ENCODE measurements at places on chromosomes 7 and 10.

- no peaks in the 10 kb centered on the region for H3K27me3 ChIP-seq
- H3K4me3 ChIP-seq = no peak overlapping the region
- no peaks in the 10 kb centered on the region for H3K36me3 ChIP-seq
- no peaks in the 10 kb centered on the region for H3K4me1 ChIP-seq
- no peak for DNase-seq
These were observed 330.4 kb upstream of the SEMA3A start for GRCh38 chr7:84524714-84525694.

DNA sequence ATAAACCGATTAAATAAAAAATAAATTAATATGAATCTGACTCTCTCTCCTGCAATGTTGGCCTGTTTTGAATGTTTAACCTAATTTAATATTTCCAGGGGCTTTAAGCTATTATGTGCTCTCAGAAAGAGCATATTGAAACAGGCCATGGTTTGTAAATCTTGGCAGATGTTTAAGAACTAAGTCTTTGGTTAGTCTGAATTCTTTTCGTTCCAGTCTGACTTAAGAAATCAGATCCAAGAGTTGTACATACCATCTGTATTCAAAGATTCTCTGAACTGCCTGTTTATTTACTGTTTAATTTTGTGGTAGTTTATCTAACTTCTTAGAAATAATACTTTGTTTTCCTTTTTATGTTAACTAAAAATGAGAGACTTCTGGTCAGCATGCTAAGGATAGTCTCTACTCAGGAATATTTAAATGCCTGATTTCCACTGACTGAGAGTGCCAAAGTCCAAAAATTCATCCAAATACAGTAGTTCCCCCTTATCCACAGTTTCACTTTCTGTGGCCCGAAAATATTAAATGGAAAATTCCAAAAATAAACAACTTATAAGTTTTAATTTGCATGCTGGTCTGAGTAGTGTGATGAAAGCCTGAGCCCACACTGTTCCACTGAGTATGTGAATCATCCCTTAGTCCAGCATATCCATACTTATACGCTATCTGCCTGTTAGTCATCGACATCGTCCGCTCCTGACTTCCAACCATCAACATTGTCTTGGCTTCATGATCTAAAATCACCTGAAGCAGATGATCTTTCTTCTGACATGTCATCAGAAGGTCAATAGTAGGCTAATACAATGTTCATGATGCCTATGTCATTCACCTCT, 238.1 kb upstream of the CSTF2T start:
- no peaks in the 10 kb centered on the region for H3K36me3 ChIP-seq
- no peak overlapping the region for H3K27ac ChIP-seq

- H3K4me1 ChIP-seq = no peaks in the 10 kb centered on the region
- no peak overlapping the region for H3K27ac ChIP-seq
- no peaks in the 10 kb centered on the region for H3K36me3 ChIP-seq
- DNase-seq = no peak
- no peak overlapping the region for H3K4me3 ChIP-seq
- H3K27me3 ChIP-seq = no peaks in the 10 kb centered on the region
These were observed 122.5 kb upstream of the MBL2 start for GRCh38 chr10:52895059-52895458.

DNA sequence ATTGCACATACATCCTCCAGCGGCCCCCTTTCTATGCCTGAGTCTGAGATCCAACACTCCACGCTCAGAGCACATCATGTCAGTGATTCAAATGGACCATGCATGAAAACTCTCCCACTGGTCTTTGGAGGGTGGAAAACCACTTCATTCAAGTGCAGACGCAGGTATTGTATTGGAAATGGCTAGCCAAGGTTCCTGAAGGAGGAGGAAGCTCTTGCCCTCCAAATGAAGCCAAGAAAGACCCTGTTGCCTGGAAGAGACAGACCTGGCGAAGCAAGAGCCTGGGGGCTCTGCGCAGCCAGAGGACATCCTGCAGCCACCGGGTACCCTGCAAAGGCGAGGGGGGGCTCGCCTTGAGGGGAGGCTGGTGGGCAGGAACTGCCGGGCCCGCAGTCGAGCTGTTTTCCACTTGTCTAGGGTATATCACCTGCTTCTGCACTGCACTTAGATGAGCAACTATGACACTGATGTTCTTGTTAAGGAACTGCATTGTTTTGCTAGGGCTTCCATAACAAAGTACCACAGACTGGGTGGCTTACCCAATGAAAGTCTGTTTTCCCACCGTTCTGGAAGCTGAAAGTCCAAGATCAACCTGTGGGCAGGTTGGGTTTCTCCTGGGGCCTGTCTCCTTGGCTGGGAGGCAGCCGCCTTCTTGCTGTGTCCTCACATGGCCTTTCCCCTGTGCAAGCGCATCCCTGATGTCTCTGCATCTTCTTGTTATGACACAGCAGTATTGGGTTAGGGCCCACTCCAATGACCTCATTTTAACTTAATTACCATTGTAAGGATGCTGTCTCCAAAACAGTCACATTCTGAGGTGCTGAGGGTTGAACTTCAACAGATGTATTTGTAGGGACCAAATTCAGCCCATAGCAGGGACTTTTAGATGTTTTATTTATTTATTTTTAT, 233.4 kb downstream of the ARHGAP12 start:
- no peaks in the 10 kb centered on the region for H3K27me3 ChIP-seq
- H3K27ac ChIP-seq = no peak overlapping the region
- DNase-seq = no peak
- H3K4me1 ChIP-seq = peaks cover 7% of the 10 kb centered on the region
- no peaks in the 10 kb centered on the region for H3K36me3 ChIP-seq

GRCh38 chr7:25091176-25091575, 33.9 kb downstream of the CYCS start:
- no peaks in the 10 kb centered on the region for H3K27me3 ChIP-seq
- peaks cover 2% of the 10 kb centered on the region for H3K4me1 ChIP-seq
- H3K27ac ChIP-seq = no peak overlapping the region

GRCh38 chr10:84829131-84829530, 500.7 kb downstream of the CCSER2 start:
- H3K36me3 ChIP-seq = no peaks in the 10 kb centered on the region
- H3K4me3 ChIP-seq = no peak overlapping the region
- no peak for DNase-seq
- no peaks in the 10 kb centered on the region for H3K4me1 ChIP-seq
